ENCODE measurements at places on chromosomes 6 and 20.

- DNase-seq, result no peak
Observed at GRCh38 chr6:166653639-166653941, 26.5 kb upstream of the RPS6KA2 start.

GRCh38 chr6:21634582-21634981 lies 41.0 kb downstream of the SOX4 start:
- DNase-seq, result no peak

GRCh38 chr6:7419065-7419464 lies 29.5 kb downstream of the RIOK1 start:
- DNase-seq, result no peak

DNA sequence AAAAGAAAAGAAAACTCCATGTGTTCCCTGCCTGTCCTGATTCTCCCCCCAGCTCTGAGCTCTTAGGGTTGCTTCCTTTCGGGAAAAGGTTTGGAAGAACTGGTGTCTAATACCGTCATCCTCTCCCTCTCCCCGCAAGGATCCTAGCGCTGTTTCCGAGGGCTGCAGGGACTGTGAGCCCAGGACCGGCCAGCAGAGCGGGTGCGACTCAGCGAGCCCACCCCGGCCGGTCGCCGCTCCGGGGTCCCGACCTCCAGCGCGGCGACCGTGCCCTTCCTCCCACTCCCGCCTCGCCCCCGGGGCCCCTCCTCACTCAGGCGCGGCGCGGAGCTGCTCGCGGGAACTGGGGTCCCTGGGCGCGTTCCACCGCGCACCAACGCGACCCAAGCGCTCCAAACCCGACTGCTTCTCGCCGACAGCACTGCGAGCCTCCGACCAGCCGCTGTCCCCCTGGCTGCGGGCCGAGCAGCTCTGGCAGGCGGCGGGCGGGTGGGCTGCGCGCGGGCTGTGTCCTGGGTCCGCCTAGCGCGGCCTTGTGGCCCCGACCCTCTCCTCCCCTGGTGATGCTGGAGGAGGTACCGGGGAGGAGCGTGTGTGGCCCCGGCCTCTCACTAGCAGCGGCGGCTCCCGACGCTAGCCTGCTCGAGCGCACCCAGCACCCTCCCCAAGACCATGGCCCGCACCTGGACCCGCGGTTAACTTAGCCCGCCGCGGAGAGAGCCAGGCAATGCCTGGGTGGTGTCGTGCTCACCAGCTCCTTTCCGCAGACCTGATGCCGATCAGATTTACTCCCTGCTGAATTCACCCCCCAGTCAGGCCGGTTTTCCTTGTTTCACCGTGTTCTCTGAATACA lies at the start of gene PLA2G7:
PLA2G7 (minus strand) TSS at position 509 of the 853 bp plus-strand sequence. CDS start 12,484 bp downstream, outside the sequence.
- no peak for DNase-seq

GRCh38 chr6:135329851-135330803 lies 149.0 kb downstream of the MYB start:
- DNase-seq, result no peak

- no peak for DNase-seq
Observed at GRCh38 chr6:47424436-47424836, 53.2 kb upstream of the CD2AP start.

GRCh38 chr6:35033683-35034082 lies 107.5 kb downstream of the TCP11 start:
- DNase-seq, result no peak

GRCh38 chr6:13038741-13039190 lies 289.6 kb downstream of the TBC1D7 start:
- DNase-seq, result no peak

DNA sequence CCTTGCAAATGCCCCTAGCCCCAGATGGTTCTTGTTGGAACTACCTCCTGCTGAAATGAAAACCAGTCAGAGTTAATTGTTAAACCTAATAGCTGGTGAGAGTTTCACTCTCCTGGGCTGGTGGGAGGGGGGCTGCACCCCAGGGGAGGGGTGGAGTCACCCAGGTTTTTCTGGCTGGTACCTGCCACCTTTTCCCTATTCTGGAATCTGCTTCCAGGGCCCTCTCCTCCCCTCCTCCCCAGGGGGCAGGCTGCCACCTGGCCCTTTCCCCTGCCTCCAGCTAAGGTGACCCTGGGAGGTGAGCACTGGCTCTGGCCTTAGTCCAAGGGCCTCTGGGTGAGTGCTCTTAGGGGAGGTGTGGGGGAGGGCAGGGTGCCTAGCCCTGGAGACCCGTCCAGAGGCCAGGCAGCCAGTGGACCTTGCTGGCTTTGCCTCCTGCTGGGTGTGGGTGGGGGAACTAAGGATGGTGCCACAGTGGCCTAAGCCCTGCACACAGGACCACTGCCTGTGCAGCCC lies 48.8 kb upstream of the EPB41L1 start:
- DNase-seq, result no peak

DNA sequence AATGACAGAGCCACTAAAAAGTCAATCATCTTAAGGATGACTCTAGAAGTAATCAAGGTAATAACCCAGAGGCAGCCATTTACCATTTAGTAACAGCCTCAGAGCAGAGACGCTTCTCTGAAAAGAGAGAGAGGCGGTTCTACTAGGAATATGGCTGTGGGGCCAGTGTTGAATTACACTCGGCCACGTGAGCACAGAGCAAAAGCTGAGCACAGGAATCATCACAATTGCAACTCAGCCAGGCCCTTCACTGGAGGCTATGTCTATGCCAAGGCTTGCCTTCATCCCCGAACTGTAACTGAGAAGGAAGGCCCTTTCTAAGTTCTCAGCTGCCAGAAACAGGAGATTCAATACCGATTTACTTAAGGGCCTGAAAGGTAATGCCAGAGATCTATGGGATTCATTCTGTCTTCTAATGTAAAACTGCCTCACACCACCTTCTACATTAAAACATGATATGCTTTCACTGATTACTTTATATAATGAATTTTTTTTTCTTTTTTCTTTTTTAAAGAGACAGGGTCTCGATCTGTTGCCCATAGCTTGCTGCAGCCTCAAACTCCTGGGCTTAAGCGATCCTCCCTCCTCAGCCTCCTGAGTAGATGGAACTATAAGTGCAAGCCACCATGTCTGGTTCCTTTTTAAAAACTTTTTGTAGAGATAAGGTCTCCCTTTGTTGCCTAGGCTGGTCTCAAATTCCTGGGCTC lies 67.6 kb downstream of the NUDT3 start:
- DNase-seq, result no peak

DNA sequence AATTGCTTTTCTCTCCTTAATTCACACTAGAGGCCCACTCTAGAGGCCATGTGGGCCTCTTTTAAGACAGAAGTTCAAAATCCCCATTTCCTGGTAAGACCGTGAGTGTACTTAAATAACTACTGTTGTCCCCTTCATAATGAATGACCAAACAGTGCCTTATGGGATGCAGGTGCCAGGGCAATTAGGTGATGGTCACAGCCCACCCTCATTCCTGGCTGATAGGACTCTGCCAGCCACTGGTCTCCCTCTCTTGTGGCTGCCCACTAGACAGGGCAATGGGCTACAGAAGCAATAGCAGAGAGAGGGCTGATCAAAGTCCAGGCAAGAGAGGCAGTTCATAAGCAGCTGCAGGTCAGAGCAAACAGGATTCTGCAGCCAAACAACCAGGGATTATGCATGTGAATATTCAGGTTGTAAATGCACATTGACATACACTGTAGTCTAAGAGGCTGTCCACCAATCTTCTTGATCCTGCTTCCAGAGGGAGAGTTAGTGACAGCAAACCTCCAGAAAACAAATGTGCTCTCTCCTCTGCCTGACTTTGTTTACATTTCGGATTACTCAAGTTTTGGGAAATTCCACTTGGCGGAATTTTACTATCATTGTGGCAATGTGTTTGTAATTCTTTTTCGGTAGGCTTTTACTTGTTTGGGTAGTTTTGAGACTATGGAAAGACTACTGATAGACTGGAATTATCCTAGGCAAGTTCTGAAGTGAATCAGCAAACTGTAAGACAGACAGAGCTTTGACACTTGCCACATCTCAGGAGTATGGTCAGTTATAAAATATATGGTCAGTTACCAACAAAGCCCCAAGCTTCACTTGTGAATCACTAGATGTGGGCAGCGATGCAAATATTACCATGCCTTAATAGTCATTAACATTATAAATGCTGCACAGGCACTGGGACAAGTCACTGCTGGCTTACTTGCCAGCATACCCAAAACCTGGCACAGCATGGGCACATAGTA lies 12.8 kb downstream of the PTPRK start:
- DNase-seq, result no peak

- no peak for DNase-seq
Observed at GRCh38 chr6:169959136-169960002, 207.9 kb downstream of the ERMARD start.

DNA sequence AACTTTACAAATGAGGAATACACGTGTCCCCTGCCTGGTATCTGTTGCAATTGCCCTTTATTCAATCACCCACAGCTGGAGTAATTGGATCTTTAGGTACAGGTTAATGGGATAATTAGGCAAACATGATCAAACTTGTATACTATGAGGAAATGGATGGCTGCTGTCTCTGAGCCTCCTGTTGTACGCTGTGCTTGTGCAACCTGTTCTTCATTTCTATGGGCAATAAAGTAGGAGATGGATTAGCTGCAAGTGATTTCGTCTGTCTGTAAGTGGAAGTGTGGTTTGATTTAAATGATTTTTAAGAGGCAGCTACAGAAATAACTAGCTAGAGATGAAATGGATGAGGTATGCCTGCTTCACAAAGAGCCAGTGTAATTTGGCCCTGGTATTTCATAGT lies 474.1 kb downstream of the RNF144B start:
- DNase-seq, result no peak

GRCh38 chr6:168342636-168343035 lies 23.1 kb upstream of the DACT2 start:
- DNase-seq, result no peak

GRCh38 chr6:149118737-149119653 lies 198.5 kb upstream of the TAB2 start:
- no peak for DNase-seq

DNA sequence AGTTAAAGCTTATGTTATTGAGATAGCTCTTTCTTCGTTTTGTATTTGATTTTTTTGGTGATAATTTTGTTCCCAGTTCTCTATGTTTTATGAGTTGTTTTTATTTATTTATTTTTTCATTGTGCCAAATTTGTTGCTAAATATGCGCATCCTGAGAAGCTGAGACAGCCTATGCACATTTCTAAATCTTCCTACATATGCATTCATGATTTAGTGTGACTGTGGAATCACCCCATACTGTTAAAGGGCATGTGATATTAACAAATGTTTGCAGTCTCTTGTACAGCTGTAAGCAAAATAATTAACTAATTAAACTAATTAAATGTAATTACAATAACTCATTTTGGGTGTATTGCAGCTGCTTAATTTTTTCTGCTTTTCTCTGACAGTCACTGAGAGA lies 10.4 kb downstream of the TFAP2B start:
- DNase-seq, result no peak

GRCh38 chr6:96246563-96246962 lies 230.8 kb downstream of the FUT9 start:
- no peak for DNase-seq

GRCh38 chr20:8782804-8783203 lies 286.1 kb upstream of the PLCB4 start:
- no peak for DNase-seq

DNA sequence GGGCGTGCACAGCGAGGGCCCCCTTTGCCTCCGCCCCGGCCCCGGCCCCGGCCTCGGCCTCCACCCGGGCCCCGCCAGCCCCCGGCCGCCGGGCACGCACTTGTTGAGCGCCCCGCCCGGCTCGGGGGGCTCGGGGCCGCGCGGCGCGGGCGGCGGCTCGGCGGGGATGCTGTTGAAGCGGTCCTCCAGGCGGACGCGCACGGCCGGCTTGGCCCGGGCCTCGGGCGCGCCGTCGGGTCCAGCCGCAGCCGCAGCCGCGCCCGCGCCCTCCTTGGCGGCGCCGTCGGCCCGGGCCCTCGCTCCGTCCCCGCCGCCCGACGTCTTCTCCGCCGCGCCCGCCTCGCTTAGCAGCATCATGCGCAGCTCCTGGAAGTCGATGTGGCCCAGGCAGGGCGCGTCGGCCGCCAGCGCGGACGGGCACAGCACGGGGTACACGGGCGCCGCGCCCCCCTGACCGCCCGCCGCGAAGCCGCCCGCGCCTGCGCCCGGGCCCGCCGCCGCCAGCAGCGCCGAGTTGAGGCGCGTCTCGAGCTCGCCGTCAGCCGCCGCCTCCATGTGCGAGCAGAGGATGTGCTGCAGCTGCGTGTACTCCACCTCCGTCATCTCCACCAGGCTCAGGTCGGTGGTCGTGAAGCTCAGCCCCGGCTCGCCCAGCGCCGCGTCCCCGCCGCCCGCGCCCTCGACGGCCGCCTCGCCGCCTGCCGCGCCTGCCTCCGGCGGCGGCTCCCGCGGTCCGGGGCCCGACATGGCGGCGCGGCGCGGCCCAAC lies 514 bp downstream of the TCFL5 start:
- DNase-seq, result peak; percentile 37

GRCh38 chr6:141174932-141175331 lies 957.8 kb upstream of the GJE1 start:
- no peak for DNase-seq

DNA sequence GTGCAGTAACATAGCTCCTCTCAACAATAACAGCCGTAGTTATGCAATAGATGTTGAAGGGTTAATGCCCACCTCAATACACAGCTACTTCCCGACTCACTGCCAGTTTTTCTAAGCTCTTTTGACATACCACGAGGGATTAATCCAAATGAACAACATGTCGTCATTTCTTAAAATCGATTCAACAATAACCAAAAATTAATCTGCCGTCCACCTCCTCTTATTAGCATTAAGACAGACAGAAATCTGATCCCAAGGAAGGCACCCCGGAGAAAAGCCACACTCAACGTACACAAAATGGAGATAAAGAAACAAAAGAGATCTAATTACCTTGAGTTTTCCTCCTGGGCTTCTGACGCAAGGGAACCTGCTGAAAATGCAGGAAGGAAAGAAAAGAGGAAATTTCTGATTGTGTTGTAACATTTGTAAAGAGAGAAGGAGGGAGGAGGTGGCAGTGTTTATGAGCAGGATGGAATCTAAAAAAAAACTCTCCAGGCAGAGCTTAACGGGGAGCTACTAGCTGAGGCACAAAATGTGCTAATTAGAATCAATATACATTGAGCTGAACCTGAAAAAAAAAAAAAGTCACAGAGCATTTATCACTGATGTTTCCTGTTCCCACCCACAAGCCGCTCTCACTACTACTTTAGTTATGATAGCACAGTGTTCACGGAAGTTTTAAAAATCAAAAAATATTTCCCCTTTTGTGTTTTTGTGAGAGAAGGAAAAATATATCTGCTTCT lies 109.3 kb downstream of the IPCEF1 start:
- no peak for DNase-seq

- DNase-seq, result no peak
Observed at GRCh38 chr6:24949020-24949569, 13.3 kb upstream of the RIPOR2 start.

- DNase-seq, result no peak
Observed at GRCh38 chr6:3388786-3389185, 68.1 kb downstream of the SLC22A23 start.

DNA sequence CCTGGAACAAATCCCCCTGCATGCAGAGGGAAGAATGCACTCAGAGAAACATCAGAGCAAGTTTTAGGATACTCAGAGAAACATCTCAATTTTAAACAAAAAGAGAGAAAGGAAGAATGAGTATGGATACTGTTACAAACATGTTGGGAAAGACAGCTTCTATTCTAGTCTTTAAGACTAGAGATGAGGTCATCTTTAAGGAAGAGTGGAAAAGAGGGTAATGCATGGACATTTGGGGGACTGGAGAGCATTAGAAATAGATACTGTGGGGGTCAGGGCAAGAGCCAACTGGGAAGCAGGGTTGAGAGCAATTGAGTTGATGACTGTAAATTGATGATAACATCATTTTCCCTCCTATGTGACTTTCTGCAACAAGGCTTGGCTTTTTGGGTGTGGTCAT lies 431.2 kb downstream of the CDH26 start:
- no peak for DNase-seq

- DNase-seq, result peak; percentile 70
Observed at GRCh38 chr6:37566111-37566949, 66.6 kb upstream of the CCDC167 start.
